ENCODE measurements at places on chromosomes 6 and 20.

DNA sequence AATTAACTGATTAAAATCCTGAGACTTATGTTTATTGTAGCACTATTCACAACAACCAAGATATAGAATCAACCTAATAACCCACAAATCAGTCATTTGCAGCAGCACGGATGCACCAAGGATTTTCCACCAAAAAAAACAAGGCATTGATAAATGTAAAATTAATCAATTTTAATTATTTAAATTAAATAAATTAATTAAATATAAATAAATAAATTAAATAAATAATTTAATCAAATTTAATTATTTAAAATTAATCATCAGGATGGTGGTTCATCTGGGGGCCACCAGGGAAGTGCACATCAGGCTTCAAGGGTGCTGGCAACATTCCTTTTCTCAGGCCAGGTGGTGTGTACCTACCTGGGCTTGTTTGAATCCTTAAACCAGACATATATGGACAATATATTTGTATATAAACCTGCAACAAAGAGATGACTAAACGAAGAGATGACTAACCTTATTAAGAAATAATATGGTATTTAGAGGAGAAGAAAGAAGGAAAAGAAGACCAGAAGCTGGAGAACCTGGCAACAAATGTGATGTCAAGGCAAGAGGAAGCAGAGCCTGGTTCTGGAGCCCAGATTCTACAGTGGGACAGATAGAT is 89.2 kb downstream of the CD164 start:
- no peak for DNase-seq

GRCh38 chr20:24617080-24617432 is 147.6 kb downstream of the SYNDIG1 start:
- DNase-seq, result no peak

DNA sequence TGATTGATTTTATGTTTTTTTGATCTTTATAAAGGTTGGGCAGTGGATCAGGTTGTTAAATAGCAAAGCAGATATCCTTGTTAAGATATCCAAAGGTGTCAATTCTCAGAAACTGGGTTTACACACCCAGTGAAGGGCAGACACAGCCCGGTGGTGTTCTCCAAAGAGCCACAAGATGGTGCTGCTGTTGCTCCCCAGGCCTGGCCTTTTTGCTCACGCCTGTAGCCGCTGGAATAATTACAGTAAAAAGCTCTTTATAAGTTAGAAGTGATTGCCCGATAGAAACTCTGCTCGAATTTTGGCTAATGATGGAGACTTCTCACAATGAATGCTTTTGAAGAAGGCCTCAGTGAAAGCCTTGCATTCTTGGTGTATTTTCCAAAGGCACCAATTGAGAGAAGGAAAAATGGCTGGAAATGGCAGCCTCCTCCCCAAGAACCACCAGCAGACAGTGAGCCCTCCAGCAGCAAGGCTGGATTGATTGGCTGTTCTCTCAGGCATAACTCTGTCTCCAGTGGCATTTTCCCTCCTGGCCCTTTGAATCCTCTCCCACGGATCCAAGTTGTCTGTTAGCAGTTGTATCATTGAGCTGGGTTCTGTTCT is 120.5 kb upstream of the CHD6 start:
- DNase-seq, result peak; percentile 36

GRCh38 chr6:168468045-168468444 is 27.1 kb downstream of the SMOC2 start:
- DNase-seq, result no peak

- DNase-seq, result no peak
Observed at GRCh38 chr6:111038534-111039252, 48.6 kb upstream of the SLC16A10 start.
